ENCODE measurements at places on chromosomes 3 and 15.

DNA sequence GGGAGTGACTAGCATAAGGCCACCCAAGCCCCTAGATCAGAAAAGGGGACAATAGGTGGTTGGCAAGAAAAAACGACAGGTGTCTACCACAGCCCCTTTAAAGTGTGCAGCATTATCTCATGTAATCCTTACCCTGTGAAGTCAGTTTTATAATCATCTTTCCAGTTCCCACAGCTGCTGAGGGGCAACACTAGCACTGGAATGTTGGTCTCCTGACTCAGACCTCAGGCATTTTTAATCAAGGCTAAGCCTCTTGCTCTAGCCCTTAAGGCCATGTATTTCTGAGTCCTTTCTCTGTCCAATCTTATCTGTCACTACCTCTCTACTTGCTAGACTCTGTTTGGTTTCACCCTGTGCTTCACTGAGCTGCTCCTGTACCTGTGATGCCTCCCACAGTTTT is 171.7 kb downstream of the TLE3 start:
- DNase-seq, result no peak

GRCh38 chr15:61834076-61834697 is 226.1 kb downstream of the VPS13C start:
- DNase-seq, result peak; percentile 48

- no peak for DNase-seq
These were observed 569 bp downstream of the TMEM266 start for GRCh38 chr15:76060118-76060989.

GRCh38 chr3:58766587-58767282 is 100.2 kb upstream of the FAM3D start:
- no peak for DNase-seq

DNA sequence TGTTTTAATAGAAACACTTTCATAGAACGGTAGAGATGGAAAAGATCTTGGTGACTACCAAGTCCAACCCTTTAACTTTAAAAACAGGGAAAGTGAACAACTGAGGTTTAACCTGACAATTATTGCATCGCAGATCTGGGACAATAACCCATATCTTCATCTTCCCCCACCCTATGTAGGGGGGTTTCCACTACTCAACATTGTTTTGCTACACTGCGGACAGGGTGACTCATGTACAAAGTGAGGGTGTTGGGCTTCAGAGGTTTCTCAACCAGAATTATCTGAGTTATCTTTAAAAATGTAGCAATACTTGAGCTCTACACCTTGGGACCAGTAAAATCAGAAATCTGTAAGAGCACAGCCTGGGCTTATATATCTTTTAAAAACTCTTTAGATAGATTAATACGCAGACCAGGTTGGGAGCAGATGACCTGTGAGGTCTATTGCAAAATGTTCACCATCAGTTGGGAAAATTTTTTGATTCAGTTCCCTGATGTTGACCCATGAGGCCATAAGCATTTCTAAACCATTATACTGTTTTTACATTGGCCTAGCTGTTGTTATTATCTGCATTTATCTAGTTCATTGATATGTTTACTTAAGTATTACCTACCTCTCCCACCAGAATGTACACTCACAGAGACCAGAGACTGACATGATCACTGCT is 103.6 kb upstream of the ICE2 start:
- no peak for DNase-seq

DNA sequence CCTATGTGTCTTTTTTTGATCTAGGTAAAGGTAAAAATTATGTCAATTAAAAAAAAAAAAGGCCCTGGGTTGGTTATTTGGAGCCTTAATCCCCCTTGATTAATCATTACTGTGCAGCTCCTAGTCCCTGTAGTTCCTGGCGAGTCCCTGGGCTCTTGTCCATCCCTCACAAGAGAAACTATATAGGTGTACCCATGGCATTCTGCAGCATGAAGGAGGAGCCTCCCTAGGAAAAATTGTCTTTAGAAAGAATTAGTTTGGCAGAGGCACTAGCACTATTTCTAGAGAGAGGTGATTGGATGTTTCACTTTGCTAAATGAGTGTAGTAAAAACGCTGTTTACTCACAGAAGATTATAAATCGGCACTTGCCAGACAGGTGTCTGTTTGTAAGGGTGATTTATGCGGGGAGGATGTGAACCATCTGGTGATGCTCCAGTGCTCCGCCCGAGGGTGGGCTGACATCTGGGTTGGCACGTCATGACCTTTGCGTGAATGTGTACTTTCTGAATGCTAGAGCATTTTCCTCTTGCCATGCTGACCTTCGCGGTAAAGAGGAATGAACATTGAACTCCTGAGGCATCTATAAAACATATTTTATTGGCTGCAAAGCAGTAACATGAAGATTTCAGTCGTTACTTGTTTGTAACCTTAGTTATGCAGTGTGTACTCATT is 12.6 kb downstream of the PLCL2 start:
- DNase-seq, result no peak

DNA sequence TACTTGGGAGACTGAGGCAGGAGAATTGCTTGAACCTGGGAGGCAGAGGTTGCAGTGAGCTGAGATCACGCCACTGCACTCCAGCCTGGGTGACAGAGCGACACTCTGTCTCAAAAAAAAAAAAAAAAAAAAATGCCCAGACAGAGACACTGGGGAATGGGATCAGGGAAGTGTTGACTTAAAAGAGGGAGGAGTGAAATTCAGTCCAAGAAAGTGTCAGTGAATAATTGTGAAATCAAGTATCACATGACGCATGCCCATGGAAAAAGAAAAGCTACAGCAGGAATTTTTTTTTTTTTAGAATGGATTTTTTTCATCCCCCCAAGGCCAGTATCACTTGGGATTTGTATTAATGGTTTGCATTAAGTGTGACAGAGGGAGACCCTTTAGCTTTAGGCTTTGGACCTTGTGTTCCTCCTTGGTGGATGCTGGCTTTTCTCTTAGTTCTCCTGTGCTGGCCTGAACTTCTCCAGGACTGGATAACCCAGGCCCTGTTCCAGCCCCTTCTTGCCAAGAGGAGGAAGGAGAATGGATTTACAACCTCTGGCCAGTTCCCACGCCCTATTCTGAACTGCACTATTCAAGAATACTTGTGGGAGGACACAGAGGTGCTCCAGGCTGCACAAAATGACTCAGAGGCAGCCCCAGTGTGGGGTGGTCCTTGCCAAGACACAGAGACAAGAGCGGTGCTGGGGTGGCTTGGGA is 36.7 kb upstream of the ZNF774 start:
- no peak for DNase-seq

GRCh38 chr3:122973893-122974615 is 53.5 kb downstream of the SEMA5B start:
- DNase-seq, result no peak

- DNase-seq, result no peak
These were observed 622.9 kb upstream of the SGO1 start for GRCh38 chr3:20808864-20809263.

DNA sequence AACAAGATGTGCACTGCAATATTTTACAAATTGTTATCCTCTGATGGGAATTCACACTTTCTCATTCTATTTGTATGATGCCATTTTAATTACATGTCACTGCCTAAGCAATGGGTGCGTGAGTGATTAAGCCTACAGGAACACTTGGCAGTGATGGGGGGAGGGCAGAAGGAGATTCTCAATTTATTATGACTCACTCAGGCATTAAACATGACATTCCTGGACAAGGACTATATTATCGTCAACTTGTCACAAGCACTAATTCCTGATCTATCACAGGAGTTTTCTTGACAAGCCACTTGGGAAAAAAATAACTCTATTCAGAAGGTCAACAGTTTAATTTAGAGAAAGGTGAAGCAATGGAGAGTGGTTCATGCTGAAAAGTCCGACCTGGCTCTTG is 556.8 kb downstream of the NSUN3 start:
- DNase-seq, result no peak

GRCh38 chr3:63232764-63233396 is 45.2 kb upstream of the SYNPR start:
- no peak for DNase-seq

GRCh38 chr15:49868348-49868747 is 247.5 kb downstream of the DTWD1 start:
- no peak for DNase-seq

GRCh38 chr3:194570235-194570634 is 63.0 kb downstream of the TMEM44 start:
- no peak for DNase-seq

DNA sequence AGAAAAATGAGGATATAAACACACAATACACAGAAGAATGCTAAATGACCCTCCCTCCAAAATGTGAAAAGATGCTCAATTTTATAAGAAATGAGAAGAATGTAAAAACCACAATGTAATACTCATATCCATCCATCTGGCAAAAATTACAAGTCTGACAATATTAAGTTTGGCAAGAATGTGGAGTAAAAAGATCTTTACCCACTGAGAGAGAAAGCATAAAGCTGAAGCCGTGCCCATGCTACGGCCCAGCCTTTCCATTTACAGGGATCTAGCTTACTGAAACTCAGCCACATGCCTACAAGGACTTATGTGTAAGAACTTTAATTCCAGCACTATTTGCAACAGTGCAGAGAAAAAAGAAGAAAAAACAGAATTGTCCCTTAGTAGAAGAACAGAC is 42.9 kb downstream of the ATP13A3 start:
- DNase-seq, result no peak

GRCh38 chr3:156814295-156814694 is 11.9 kb upstream of the LEKR1 start:
- DNase-seq, result no peak

DNA sequence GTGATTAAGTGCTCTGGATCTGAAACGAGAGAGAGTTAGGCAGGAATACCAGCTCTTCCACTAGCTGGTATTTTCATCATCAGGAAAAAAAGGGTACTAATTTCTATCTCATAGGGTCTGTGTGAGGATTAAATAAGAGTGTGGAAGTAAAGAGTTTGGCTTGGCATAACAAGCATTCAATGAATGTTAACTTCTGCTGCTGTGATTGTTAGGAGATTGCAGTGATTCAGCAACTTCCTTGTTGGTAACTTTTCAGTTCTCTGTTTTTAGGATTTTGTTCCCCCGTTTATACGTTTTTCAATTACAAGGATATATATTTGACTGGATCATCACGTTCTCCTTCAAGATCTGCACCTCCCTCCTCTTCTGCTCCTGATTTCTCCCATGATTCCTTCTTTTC is 65.9 kb upstream of the MYO5C start:
- no peak for DNase-seq

DNA sequence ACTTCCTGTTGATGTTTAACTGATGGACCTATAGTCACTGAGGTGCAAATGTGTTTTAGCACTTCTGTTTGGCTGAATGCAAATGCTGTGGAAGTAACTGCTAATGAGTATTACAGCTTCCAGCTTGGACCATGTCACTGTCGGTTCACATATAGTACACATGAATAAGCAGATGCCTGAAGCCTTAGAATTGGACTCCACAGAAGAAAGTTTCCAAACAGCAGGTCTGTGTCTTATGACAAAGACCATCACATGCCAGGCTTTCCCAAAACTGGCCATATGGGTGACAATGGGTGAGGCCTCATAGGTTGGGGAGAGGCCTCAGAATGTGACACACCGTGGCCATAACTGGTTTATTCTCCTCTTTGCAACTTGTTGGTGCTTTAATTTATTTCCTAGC is 241.8 kb downstream of the WNT5A start:
- DNase-seq, result no peak

Data from stimulated activated CD8-positive, alpha-beta memory T cell treated with anti-CD3 and anti-CD28 coated beads, Interleukin-4, amount 100 ng/mL, for 1 hour (primary cell).